ENCODE measurements at places on chromosomes 2 and 18.
A peak's percentile ranks its signal among the peaks of the same experiment; 100 is the strongest.

- DNase-seq: no peak
Measured at GRCh38 chr2:205803500-205803899, 121.2 kb downstream of the NRP2 start.

GRCh38 chr2:109507828-109508227, 105.9 kb downstream of the SEPTIN10 start:
- DNase-seq: no peak

DNA sequence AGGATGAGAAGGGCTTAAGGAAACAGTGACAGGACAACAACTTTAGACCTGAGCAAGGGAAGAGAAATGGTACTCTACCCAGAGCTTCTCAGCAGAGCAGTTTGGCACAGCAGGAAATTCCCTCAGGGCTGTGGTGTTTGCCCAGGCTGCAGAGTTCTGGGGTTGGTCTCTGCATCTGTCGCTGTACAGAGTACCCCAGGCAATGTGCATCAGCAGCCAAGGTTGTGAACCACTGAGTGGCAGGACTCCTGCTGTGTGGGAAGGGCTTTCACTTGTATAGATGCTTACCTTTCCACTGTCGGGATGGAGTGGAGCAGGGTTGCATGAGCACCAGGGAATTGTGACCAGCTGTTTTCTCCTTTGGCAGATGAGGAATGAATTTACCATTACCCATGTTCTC, 21.2 kb downstream of the STAMBP start:
- DNase-seq: no peak

DNA sequence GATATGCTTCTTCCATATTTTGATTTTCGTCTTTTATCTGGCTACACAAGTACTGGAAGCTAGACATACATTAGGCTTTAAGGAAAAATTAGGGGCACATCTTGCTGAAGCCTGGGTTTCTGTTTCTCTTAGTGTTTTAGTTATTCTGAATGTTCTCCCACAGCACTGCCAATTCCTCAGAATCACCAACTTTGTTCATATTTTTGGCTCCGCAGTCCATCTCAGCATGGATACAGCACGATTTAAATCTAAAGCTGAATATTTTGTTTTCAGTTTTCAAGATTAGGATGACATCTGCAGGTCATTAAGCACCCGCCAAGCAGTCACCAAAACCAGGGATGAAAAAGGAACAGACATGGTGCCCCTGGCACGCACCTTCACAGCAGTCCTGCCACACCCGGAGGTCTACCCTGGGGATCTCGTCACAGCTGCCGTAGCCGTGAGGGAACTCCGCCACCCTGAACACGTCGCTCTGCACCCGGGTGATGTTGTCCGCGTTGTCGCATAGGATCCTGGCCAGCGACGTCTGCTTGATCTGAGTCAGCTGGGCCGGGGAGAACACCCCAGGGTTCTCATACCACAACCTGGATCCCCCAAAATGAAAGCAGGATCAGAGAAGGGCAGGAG, 101.2 kb downstream of the PXDN start:
- no peak for DNase-seq

GRCh38 chr2:64657411-64657810, 3.7 kb upstream of the SERTAD2 start:
- no peak for DNase-seq

GRCh38 chr2:176959614-176960013, 253.0 kb upstream of the HNRNPA3 start:
- DNase-seq: no peak

- no peak for DNase-seq
Measured at GRCh38 chr2:163266772-163267171, 428.2 kb upstream of the KCNH7 start.

DNA sequence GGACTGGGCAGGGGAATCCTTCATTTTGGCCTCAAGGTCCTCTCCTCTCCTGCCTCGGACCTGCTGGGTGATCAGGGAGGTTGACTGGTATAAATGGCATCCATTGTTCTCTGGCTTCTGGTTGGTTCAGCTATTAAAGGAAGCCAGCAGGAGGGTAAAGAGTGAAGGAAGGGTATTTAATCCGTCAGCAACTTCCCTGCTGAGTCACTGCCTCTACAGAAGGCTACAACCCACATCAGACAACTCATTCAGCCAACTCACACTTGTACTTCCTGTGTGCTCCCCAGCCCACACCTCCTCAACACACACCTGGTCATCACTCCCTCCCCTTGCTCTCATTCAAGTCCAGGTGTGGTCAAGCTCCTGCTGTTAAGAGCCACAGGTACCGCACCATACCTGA, 68.3 kb upstream of the MRPS9 start:
- no peak for DNase-seq

DNA sequence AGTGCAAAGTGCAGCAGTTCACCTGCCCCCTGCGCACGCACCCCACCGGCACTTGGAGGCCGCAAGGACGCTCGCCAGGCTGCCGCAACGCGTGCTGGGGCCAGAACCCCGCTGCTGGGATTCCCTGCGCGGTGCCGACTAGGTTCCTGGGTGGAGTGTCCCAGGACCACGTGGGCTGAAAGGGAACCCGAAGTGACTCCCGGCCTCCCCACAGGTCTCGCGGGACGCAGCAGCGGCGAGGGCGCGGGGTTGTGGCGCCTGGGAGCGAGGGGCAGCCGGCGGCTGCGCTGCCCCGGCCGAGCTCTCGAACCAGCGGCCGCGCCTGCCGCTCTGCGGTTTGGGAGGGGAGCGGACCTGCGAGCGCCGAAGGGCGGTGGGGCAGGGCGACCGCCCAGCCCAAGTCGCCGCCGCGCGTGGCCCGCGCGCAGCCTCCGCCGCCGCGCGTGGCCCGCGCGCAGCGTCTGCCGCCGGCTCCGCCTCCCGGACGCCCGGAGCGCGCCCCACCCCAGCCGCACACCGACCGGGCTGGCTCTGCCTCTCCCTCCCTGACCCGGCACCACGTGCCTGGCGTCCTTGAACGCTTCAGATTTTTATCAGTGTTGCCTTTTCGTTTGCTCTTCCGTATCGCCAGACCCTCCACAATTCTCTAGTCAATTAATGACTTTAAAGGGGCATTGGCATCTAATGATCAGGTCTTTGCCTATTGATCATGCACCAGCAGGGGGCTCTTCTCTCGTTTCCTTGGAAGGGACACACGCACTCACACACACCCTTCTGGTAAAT, at the start of gene FTCDNL1:
FTCDNL1 (minus strand) TSS at position 475 of the 783 bp plus-strand sequence. CDS start 2,230 bp downstream, outside the sequence.
- DNase-seq: peak; percentile 19

GRCh38 chr2:189407281-189408209, 33.7 kb upstream of the WDR75 start:
- DNase-seq: no peak

GRCh38 chr2:203743441-203743981, 37.1 kb downstream of the CD28 start:
- no peak for DNase-seq

DNA sequence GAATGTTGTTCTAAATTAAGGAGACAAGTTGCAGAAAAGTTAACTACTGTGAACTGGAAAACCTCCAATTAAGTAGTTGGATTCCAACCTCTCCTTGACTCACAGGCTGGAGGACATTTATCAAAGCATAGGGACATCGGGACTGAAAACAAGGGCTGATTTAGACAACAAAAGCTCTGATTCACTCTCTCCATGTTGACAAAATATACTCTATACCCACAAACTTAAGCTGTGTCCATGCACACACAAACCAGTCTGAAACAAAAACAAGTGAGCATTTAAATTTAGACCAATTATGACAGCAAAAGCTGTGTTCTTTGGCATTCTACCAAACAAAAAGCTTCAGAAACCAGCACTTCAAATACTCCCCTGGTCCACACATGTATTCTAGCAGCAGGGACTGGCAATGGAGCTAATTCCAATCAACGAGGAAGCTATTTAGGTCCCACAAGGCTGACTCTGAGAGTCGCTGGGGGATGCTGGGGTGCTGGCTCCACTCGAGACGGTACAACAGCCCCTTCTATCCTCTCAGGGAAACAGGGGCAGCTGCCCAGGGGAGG, 71.4 kb downstream of the NXPH2 start:
- no peak for DNase-seq

- DNase-seq: no peak
Measured at GRCh38 chr2:134021830-134022524, 231.9 kb upstream of the MGAT5 start.

DNA sequence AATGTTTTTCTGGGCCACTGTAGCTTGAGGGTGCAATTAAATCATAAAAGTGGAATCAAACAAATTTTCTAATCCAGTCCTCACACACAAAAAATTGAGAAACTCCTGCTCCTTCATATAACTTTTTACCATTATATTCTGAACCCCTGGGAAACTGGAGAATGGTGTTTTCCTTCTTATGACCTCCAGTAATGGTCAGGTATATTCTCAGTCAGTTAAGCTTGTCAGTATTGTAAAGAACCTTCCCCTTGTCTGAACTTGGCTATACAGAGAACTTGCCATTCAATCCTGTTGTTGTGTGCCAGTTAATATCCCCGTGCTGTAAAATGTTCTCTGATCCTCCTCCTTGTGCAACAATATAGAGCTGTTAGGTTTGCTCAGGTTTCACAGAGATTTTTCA, 39.5 kb downstream of the ZNF804A start:
- DNase-seq: no peak

- peak; percentile 57 for DNase-seq
Measured at GRCh38 chr2:45643543-45644542, 7.6 kb upstream of the PRKCE start.

- DNase-seq: no peak
Measured at GRCh38 chr18:48871391-48872166, 79.2 kb downstream of the SMAD7 start.

DNA sequence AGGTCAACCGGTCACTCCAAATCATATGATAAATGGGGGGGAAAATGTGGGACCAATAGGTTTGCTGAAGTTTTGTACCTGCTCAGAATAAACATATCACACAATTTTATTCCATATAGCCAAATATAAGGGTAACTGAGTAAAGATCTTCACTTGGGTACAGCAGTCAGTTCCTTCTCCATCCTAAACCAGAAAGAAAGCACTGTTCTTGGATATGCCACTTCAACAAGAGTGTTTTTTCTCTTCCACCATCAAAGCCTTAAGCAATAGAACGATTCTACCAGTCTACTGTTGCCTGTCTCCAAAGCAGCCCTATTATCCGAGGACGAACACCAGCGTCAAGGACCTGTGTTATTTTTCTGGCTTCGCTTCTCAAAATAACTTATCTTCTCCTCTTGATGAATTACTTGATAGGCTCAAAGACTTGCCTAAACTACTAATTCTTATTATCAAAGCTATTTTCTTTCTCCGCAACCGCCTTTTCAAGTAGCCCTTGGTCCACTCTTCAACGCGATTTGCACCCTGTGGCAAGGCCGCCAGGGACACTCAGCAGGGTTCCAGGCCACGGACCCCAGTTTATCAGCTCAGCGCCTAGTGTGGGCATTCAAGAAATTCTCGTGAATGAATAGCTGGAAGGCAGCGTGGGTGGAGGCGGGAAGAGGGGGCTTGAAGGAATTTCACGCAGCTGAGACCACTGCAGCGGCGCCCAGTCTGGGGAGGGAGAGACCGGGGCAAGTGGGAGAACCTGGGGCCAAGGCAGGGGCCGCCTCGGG, 646 bp downstream of the ALS2 start:
- DNase-seq: no peak

GRCh38 chr2:77520641-77521547, 1.3 kb downstream of the LRRTM4 start:
- no peak for DNase-seq

- DNase-seq: peak; percentile 96
Measured at GRCh38 chr2:195535911-195536522, 121.0 kb upstream of the SLC39A10 start.

Data from T-helper 1 cell (primary cell).